ENCODE measurements at places on chromosomes 12 and 14.

- DNase-seq, result no peak
These were observed 24.5 kb downstream of the MMP17 start for GRCh38 chr12:131852551-131853299.

GRCh38 chr14:28012629-28013415 is 753.8 kb upstream of the FOXG1 start:
- DNase-seq, result no peak

DNA sequence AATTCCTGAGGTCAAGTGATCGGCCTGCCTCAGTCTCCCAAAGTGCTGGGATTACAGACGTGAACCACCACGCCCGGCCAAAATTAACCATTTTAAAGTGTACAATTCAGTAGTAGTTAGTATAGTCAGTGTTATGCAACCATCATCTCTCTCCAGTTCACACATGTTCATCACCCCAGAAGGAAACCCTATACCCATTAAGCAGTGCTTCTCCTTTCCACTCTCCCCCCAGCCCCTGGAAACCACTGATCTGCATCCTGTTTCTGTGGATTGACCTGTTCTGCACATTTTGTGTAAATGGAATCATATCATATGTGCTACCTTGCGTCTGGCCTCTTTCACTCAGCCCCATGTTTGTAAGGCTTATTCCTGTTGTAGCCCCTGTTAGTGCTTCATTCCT is 52.2 kb downstream of the PHETA1 start:
- DNase-seq, result no peak

DNA sequence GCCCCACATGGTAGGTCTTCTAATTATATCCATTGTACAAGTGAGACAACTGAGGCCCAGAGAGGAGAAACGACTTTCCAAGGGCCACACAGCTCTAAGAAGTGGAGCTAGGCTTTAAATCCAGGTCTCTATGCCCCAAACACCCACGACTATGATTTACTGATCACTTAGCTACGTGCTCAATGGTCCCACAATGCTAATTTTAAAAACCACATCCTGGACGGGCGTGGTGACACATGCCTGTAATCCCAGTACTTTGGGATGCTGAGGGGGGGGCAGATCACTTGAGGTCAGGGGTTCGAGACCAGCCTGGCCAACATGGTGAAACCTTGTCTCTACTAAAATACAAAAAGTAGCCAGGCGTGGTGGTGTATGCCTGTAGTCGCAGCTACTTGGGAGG is 8.4 kb upstream of the MLEC start:
- no peak for DNase-seq

- no peak for DNase-seq
These were observed 248.5 kb downstream of the GLT1D1 start for GRCh38 chr12:129101816-129102215.

DNA sequence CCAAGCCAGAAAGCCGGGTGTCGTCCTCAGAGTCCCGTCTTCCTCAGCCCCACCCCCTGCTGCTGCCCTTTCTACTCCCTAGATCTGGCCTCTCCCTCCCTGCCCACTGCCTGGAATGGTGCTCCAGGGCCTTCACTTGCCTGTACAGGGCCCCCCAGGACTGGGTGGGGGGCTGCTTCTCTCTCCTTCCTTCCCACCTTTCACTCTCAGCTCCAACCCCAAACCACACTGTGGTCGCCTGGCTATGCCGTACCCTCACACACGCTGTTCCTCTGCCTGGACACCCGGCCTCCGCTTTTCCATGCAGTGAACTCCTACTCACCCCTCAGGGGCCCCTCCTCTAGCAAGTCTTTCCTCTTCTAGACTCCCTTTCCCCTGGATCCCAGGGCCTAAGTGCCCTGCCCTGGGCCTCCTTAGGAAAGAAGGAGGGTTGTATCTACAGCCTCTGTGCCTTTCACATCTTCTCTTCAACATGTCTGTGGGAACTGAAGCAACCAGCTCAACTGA is 25.5 kb upstream of the DIO3 start:
- no peak for DNase-seq

GRCh38 chr12:116314477-116314876 is 37.0 kb upstream of the MED13L start:
- DNase-seq, result no peak

DNA sequence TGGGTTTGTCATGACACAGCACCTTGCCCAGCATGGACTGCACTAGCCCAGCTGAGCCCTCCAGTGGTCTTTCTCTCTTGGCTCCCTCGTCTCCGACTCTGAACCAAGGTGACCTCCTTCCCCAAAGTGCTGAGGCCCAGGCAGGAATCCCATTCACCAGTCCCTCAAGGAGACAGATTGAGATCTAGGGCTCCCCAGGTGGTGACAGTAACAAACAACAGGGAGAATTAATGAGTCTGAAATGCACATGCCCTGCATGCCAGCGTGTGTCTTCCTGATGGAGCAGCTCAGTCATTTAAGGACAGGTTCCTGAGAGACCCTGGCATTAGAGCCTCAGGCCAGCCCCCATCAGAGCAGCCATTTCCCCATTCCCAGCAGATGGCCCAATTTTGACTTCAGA is 51.4 kb upstream of the OAS1 start:
- DNase-seq, result no peak

- DNase-seq, result peak; percentile 39
These were observed 7.8 kb upstream of the DTX1 start for GRCh38 chr12:113048716-113049127.

DNA sequence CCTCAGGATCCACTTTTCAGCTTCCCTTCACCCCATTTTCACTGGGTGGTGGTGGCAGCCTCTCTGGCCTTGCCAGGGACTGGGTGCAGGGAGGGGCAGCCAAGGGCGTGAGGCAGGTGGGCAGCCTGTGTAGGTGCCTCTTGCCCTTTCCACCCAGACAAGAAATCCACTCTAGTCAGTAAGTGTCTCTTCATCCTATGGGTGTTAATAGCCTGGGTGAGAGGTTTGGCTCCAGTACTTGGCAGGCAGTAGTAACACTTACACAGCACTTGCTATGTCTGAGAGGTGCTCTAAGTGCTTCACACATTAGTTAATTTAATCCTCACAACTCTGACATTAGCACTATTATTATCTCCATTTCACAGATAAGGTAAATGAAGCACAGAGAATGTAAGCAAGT is 171.9 kb downstream of the EMP1 start:
- DNase-seq, result no peak

DNA sequence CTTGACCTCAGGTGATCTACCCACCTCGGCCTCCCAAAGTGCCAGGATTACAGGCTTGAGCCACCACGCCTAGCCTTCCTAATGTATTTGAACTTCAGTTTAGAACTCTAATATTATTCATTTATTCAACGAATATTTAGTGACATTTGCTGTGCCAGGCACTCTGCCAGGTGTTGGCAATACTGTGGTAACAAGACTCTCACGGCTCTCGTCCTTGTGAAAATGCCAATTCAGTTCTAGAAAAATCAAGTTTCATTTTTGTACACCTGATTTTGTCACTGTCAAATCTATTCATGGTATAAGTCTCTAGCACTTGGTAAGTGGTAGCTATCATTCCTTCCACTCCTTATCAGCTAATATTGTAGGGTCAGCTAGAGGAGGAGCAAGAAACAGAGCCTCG is 6.3 kb upstream of the PWP1 start:
- DNase-seq, result no peak

- DNase-seq, result peak; percentile 93
These were observed 120.1 kb upstream of the CCND2 start for GRCh38 chr12:4153343-4153892.

DNA sequence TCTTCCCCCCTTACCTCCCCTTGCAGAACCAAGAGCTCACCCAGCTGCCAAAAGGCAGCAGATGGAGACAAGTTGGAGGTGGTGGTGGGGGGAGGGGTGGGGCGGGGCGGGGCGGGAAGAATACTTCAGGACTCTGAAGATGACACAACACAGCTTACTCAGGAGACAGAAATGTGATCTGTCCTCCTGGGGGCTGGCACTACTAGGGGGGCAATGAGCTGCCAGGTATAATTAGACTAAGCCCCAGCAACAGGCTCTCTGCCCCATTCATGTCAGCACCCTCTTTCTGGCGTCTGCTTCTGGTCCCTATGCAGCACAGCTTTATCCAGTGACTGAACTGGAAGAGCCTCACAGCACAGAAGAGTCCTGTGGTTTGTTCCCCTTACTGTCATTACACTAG is 407.0 kb downstream of the MED13L start:
- DNase-seq, result no peak

GRCh38 chr12:121515615-121516014 is 65.2 kb downstream of the KDM2B start:
- no peak for DNase-seq

DNA sequence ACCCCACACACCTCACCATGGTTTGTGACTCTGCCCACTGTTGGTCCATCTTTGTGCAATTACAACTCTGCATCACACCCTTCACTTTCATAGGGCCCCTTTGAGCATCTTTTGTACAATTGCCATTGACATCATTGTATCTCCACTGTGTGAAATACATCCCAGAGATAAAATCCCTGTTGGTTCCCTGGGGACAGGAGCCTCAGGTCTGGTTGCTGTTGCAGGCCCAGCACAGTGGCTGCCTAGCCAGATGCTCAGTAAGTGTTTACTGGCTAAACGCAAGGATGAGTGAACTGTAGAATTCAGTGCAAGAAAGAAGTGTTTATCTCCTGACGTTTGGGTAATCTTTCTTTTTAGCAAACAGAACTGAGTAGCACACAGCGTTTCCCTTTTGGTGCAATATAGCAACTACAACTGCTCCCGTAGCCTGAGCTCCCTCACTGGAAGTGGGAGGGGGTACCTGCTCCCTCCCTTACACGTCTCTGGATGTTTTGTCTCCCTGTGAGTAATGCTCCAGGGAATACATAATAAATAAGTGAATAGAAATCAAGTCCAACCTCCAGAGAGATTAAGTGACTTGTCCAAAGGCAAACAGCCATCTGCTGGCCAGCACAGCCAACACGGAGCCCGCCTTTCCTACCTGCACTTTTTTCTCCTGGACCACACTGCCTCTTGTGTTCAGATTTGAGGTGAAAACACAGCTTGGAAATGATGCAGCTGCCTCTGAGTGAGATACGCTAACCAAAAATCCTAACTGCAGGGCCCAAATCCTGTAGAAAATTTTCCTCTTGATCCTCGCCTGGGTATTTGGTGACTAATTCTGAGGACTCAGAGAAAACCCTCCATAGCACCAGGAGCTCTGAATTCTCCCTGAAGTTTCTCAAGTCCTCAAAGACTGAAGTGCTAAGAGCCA is 27.4 kb downstream of the GALNT16 start:
- DNase-seq, result no peak

DNA sequence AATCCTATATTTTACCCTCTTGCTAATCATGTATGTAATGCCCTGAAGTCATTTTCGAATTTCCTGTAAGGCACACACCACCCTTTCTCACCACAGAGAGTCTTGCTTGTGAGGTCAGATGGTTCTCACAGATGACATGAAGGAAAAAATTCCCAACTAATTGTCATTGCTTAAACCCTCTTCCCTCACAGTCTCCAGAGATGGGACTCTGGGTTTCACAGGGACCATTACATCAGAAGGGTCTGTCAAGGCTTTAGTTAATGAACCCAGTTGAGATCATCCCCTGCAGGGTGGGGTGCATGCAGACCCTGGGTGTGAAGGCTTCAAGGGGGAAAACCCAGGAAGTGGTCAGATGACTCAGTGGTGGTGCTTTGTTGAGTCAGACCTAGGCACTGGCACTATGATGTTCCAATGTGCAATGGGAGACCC is 229.6 kb downstream of the BCAT1 start:
- peak; percentile 92 for DNase-seq

DNA sequence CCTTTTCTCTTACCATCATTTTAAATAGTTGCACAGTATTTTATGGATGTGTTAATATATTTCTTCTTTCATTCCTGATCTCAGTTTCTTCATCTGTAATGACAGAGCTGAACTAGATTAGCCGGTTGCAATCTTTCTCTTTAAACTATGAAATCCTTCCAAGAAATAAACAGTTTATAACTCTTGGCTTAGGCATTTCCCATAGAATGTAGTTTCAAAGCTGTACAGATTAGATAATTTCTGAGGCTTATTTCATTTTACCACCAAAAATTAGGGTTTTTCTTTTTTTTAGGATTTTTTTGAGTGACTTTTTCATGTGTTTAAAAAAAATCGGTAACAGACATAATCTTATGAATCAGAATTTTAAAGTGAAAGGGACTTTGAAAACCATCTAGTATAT is 144.0 kb downstream of the RAD51B start:
- no peak for DNase-seq

GRCh38 chr14:24427537-24428508 is 1.6 kb downstream of the CBLN3 start:
- DNase-seq, result no peak

DNA sequence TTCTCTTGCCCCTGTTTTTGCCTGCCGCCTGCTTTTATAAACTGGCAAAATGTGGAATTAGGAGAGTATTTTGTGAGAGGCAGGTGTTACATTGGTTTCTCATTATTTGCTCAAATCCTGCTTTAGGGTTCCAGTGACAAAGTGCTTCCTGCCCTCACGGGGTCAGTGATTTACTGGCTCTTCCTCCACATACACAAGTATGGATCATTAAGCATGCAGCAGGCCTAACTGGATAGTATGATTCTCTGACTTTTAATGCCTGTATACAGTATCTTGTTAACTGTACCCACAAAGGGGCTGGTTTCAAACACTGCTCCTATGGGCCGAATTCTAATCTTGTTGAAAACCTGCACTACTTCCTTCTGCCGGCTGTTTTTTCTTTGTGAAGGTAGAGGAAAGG is 63.2 kb downstream of the PTCSC3 start:
- no peak for DNase-seq

GRCh38 chr14:50804181-50804721 is 26.7 kb downstream of the NIN start:
- no peak for DNase-seq

DNA sequence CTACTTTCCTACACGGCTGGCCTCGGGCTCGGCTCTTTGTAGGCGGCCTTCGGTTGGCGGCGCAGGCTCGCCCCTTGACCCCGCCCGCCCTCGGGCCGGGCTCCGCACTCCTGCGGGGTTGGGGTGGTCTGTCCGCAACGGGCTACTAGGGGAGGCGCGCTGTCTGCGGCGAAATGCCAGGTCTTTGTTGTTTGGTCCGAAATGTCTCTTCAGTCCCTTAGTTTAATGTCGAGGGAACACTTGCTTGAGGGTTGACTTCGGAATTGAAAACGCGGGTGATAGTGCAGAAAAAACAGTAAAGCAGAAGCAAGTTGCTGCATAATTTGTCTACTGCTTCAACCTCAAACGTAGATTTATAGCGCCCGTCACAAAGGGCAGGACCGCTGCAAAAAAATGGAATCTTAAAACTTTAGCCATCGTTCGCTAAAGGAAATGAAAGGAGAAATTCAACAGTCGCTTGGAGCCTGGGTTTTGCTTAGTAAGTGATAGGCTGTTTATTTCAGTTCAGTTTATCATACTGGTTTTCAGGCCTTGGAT is 390 bp downstream of the JKAMP start:
- DNase-seq, result peak; percentile 35

DNA sequence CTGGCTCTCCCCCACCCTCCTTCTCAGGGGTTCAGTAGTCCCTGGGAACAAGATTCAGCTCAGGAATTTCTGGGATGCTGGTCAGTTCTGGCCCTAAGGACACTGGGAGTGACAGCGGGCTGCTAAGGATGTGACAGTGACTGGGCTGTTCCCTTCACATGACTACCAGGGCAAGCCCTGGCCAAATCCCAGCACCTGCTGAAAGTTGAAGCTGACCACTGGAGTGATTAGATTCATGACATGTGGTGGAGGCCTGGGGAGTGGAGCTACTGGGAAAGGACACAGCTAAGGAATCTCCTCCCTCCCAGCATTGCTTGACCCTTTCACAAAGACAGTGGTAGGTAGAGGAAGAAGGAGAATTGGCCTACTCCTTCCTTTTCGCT is 204.9 kb downstream of the DAD1 start:
- DNase-seq, result no peak

GRCh38 chr14:26209699-26210098 is 388.1 kb downstream of the NOVA1 start:
- DNase-seq, result no peak

All from inflammatory macrophage treated with lipopolysaccharide for 1 hour (primary cell).